ENCODE measurements at places on chromosomes 12 and 14.

DNA sequence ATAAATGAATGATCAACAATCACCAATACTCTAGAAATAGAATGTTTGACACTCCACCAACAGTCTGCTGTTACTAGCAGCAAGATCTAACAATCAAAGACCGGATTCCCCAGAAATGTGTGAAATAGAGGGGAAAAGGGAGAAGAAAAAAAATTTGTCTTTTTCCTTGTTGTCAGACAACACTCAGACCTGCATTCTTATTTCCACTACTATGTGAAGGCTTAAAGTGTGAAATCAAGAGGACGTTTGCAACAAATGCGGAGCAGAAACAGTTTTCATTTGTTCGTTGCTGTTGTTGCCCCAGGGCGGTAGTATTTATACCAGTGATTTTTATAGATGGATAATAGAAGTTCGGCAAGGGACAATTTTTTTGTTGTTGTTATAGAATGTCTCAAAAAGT, 9.2 kb downstream of the NKX2-1 start:
- no peak for DNase-seq

GRCh38 chr12:124045671-124046455, 72.8 kb downstream of the ZNF664 start:
- no peak for DNase-seq

- no peak for DNase-seq
These were observed 29.8 kb downstream of the LRRK2 start for GRCh38 chr12:40254455-40255085.

GRCh38 chr14:35879151-35879648, 53.1 kb downstream of the BRMS1L start:
- DNase-seq, result no peak

DNA sequence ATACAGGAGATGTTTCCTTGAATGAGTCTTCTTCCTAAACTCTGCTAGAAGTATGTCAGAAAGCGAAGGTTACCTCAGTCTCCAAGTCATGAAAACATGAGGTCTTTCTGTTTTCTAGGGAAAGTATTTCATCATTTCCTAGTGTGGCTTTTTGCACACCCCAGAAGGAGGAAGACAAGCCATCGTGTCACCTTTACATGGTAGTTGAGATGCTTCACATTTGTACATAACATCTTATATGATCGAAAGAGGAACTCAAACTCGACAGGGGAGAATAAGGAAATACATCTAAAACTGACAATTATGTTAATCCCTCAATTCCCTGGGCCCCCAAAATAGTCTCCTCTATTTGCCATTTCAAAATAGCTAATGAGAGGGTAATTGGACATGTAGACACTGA, 214.1 kb upstream of the PLEKHG7 start:
- no peak for DNase-seq

Data from stimulated activated CD4-positive, alpha-beta T cell treated with anti-CD3 and anti-CD28 coated beads, Interleukin-1b, Interleukin-23, amount 100 ng/mL, for 1 hour (primary cell).